Activated CD8-positive, alpha-beta memory T cell treated with anti-CD3 and anti-CD28 coated beads for 24 hours (primary cell): ENCODE measurements at places on chromosomes 12 and 14.

GRCh38 chr14:47993883-47994282 is 318.5 kb upstream of the MDGA2 start:
- no peak for DNase-seq

DNA sequence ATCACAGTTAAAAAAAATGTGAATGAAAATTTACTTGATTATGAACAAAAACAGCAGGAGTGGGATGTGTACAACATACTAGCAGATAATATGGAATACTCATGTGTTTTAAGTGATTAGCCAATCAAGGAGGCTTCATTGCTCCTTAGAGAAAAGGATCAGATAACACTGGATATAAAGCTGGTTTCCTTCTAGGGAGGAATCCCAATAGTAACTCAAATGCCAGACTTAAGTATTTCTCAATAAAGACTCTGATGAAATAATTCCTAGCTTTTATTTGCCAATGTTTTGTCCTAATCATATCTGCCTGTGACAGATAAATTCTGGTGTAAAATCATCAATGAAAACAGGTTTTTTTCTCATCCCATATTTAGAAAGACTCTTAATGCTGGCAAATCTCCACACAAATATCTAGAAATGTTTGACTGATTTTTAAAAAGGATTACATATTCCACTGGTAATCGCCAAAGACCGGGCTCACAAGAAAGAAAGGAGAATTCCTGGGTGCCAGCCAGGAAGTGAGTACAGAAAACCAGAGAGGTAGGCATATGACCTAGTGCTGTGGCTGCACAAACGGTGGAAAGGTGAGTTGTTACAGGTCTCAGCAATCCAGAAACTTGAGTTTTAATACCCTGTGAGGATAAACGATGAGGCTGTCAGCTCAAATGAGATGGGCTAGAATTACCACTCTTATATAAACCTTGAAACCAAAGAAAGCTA is 108.6 kb upstream of the TTC7B start:
- no peak for DNase-seq

- DNase-seq, result no peak
Measured at GRCh38 chr14:31568161-31568560, 7.0 kb downstream of the NUBPL start.

DNA sequence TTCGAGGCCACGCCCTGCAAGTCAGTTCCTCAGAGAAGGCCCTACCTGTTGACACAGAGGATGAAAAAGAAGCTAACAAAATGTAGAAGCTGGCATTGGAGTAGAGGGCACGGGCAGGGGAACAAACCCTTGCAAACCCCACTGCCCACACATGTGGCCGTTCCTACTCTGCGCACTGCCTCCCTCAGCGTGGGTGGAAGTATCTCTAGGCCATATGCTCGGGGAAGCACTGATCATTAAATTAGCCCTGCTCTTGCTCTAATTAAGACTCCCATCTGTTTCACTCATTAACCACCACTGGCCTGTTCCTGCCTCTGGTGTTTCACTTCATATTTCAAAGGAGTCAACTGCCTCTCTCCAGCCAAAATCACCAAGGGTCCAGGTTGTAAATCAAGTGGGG is 201.2 kb upstream of the SFSWAP start:
- DNase-seq, result peak; percentile 33

DNA sequence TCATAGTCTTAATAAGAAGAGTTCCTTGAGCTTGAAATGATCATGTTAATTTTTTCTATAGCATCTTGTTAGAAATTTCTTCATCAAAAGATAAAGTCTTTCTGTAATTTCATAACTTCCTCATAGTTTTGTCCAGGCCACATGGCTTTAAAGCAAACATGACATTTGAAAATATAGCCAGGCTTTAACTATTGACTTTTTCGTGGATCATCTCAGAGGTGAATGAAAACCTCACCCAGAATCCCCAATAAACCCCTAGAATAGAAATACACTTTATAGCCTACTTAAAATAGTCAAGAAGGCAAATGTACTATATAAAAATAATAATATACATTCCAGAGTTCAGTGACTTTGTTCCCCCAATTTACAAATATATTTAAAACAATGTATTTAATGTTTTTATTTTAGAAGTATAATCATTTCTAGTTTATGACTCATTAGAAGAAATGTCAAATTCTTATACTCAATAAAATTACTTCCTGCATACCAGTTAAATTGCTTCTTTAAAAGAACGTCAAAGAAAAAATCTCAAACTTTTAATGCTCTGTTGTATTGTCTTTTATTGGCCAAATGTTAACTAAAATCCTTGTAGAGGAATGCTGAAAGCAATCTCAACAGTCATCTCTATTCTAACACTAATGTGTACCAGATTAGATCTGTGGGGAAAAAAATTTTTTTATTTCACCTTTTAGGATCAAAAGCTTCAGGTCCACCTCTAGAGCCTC is 21.6 kb downstream of the EXOC5 start:
- DNase-seq, result no peak

DNA sequence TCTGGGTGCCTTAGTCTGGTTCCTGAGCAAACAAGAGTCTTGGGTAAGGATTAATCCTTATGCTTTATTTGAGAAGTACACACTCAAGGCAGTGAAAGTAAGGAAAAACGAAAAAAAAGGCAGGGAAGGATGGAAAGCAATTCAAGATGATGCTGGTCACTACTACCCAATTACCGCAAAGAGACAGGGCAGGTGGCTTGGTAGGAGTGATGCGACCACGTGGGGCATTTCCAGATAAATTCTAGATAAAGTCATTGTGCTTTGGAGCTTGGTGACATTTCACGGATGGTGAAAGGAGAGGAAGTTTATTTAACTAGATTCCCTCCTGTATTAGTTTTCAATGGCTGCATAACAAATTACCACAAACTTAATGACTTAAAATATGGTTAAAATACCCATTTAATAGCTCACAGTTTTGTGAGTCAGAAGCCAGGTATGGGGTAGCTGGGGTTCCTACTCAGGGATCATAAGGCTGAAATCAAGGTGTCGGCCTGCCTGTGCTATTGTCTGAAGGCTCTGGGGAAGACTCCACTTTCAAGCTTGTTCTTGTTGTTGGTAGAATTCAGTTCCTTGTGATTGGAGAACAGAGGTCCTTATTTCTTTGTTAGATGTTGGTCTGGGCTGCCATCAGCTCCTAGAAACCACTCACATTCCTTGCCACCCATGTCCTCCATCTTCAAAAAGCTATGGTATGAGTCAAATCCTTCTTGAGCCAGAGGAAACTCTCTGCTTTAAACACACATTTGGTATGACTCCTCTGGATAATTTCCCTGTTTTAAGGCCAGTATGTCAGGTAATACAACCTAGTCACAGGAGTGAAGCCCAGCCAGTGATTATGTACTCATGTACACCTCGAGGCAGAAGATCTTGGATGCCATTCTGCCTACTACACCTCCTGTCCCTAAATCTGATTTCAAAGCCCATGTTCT is 5.6 kb upstream of the HMGA2 start:
- DNase-seq, result no peak

- DNase-seq, result no peak
Measured at GRCh38 chr14:92756446-92756845, 8.0 kb upstream of the LGMN start.

DNA sequence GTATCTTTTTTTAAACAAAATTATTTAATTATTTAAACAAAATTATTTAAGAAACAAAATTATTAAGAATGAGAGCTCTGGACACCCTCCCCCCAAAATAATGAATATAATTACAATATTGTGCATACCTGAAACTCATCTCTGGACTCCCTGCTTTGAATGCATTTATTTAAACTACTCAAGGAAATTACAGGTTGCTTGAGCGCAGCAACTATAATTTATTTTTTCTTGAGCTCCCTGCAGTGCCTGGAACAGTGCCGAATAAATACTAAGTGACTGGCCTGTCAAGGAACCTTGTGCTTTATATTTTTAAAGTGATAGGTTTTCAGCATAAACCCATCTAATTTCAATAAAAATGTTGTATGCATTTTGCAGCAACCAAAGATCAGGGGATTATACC is 93.9 kb downstream of the KCNC2 start:
- no peak for DNase-seq

- no peak for DNase-seq
Measured at GRCh38 chr12:49985981-49986380, 13.2 kb downstream of the AQP6 start.
